ENCODE measurements at places on chromosomes 2 and 18.

DNA sequence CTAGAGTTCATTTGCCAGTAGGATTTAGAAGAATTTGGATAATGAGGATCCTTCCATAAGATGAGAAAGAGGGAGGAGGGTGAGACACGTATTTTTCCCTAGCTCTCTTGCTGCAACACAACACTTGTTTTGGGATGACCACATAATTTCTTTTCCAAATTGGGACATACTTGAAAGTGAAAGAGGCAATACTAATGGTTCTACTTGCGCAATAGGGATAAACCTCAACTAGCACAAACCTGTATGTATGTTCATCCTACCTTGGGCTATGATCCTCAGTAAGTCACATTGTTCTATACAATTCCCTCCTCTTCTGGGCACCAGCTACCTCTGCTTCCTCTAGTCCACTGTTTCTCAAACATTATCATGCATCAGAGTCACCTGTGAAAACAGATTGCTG is 1208.8 kb upstream of the LRRTM1 start:
- no peak for DNase-seq

GRCh38 chr18:78228974-78229373 is 750.6 kb upstream of the SALL3 start:
- no peak for DNase-seq

DNA sequence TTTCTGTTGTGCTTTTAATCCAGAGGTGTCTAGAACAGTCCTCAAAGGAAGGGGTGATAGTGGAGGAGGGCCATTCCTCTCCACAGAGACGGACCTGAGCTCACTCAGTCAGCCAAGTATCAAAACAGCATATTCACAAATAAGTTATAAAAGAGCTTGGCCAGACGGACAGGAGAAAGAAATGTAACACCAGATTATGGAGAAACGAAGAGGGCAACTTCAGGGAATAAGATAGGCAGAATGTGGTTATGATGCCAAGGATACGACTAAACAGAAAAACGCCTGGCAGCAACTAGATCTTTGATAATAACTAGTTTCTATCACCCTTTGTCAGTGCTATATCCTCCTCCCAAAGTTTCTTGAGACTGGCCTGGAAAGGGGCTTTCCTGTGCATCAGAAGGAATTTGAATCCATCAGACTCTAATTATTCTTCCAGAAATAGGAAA is 42.5 kb downstream of the MAP4K3 start:
- no peak for DNase-seq

- DNase-seq = no peak
Observed at GRCh38 chr2:9208875-9209274, 2.3 kb downstream of the ASAP2 start.

DNA sequence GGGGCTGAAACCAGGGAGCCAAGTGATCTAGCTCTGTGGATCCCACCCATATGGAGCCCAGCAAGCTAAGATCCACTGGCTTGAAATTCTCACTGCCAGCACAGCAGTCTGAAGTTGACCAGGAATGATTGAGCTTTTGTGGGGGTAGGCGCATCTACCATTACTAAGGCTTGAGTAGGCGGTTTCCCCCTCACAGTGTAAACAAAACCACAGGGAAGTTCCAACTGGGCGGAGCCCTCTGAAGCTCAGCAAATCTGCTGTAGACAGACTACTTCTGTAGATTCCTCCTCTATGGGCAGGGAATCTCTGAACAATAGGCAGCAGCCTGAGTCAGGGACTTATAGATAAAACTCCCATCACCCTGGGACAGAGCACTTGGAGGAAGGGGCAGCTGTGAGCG is 96.7 kb downstream of the CCDC148 start:
- no peak for DNase-seq

GRCh38 chr2:119491776-119492525 is 32.3 kb downstream of the SCTR start:
- DNase-seq = no peak

- DNase-seq = no peak
Observed at GRCh38 chr18:23279931-23280330, 144.6 kb downstream of the CABLES1 start.

Data from NCI-H2107 (cell line).